ENCODE measurements at places on chromosomes 1 and 21.

- no peak for DNase-seq
Measured at GRCh38 chr1:10514490-10515235, 39.9 kb downstream of the PEX14 start.

GRCh38 chr1:145999321-146000024 is 3.1 kb upstream of the TXNIP start:
- peak; percentile 47 for DNase-seq

- DNase-seq, result no peak
Measured at GRCh38 chr1:3884966-3885365, 15.1 kb downstream of the C1orf174 start.

DNA sequence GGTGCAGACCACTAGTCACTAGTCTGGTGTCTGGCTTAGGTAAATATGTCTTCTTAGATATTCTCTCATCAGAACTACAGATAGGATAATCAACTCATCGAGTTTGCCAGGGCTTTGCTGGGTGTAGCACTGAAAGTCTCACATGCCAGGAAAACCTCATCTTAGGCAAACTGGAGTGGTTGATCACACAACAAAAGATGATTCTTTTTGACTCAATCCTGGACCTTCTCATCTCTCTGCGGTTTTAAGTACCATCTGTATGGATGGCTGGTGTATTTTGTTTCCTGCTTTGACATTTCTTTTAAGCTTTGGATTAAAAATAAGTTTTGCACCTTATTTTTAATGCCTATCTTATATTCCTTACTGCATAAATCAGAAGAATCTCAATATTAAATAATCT is 11.3 kb downstream of the GBP2 start:
- DNase-seq, result no peak

DNA sequence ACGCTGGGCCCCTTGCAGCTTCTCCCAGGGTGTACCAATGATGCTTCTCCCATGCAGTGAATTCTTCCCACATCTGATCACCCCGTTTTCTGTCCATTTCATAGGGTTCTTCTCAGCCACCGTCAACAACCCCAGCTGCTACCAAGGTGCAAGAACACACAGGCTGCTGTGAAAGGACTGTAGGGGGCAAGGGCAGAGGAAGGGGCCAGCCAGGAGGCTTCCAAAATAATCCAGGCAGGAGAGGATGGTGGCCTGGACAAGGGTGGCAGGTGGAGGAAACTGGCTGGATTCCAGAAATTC is 113.3 kb upstream of the WNT4 start:
- DNase-seq, result no peak

GRCh38 chr1:233127157-233127556 is 168.4 kb downstream of the PCNX2 start:
- DNase-seq, result no peak

DNA sequence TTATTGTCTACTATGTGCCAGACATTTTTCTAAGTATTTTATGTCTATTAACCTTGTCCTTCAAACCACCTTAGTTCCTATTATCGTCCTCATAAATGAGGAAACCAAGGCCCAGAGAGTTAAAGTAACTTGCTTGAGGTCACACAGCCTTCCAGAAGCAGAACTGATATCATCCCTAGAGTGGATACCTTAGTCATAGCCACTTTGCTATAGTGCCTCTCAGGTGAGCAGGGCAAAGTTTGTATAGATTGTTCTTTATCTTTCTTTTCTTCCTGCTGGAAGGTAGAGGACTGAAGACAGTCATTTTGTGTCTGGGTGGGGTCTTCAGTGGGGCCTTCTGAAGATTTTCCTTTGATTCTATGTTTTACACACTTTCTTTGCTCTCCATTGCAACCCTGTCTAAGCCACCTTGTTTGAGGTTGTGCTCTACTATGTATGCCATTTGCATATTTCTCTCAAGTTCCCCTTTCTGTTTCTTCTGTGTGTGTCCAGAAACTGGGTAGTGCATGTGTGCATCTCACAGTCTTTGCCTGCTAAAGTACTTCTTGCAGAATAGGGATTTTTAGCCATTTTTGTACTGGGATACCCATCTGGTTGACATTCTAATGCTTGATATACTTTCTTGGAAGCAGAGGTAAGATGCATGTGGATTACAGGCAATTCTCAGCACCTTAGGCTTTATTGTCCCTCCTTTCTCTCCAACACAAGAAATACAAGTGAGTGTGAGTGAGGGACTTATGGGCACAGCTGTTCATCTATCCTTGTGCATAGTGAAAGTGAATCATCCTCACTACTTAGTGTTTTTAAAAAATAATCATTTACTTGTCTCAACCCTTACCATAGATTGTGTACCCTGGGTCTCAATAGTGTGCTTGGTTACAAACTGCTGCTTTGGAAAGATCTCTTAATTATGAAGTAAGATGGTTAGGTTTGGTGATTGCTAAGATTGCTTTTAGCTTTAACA is 207.6 kb upstream of the HMCN1 start:
- no peak for DNase-seq

DNA sequence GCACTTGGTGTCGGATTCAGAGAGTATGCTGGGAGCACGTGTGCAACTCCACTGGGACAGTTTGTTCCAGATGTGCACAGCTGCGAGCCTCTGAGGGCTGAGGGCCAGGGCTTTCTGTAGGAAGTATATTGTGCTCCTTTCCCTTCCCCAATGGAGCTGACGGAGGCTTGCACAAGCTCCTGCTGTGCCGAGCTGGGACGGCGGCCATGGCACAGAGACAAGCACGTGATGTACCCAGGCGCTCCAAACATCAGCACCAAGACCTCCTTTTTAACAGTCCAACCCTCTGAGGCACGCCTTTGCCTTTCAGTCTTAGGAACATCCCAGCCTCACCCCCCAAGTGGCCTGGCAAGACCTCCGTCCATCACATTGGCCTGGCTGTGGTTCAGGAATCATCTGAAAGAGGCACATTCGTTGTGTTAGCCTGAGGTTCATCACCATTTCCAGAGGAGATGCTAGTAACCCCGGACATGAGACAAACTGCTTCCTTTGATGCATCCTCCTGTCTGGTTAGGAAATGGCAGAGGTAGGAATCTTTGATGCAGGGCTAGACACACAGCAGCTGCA is 339.2 kb upstream of the KAZN start:
- no peak for DNase-seq

Measured in CD4-positive, alpha-beta T cell treated with Interleukin-15 for 1 hour (primary cell).